ENCODE measurements at places on chromosomes 1 and 21. TPM values are rescaled to one million over a fixed set of nuclear protein-coding genes. Genes with fewer than 3 reads are reported as not detected.

GRCh38 chr21:31543191-31543590, 116.3 kb upstream of the SOD1 start:
- DNase-seq, result no peak

DNA sequence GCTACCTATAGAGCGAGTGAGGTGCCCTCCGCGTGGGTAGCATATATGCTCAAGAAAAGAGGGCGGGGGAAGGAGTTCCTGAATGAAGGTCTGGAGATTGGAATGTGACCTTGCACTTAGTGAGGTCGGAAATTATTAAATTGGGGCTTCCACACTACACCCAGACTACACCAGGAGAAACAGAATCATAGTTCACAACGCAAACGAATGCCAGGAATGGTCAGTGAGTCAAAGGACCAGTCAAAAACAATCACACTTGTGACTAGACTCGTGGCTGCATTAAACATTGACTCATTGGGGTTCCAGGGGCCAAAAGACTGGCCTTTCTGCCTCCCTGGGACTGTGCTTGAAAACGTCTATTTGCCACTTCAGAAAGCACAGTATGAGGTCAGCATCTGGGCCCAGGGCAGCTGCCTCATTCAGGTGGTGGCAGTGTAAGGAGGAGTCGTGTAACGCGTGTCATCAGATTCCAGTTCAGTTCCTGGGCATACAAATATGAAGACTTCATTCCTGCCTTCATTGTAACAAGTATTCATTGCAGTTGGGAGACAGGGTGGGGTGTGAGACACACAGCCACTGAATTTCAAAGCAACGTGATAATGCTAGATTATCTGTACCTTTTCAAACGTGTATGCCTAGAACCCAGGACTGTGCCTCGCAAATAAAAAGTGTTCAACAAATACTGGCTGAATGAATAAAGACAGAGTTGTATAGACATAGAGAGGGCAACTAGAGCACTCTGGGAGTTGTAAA, at the start of gene YOD1:
Gene YOD1 (minus strand): TSS at position 18 of the 753 bp plus-strand sequence. CDS start 178 bp downstream, outside the sequence.
- DNase-seq, result no peak

DNA sequence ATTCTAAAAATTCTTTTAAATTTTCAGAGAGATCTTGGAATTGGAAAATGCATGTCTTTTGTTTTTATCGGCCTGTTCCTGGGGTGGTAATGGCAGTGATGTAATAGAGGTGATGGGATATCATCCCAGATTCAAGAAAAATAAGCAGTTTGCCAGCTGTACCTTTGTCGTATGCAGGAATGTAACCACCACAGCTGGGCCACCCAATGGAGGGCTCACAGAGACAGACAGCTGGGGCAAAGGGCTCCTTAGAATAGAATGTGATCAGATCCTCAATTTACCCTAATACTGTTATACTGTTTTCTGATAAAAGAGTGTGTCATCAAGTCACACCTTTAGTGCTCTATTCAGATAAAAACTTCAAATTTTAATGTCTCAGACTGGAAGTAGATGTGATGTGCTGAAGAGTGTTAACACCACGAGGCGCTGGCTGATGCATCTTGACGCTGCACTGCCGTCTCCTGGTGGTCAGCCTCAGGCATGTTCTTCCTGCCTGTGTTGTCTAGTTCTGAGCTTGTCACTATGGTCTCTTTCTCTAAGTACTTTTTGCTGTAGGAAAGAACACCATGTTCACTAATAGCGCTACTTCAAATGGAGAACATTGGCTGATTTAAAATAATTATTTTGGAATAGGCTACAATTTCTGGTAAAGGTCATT, 78.8 kb downstream of the C1orf21 start:
- DNase-seq, result no peak

The VWA1 gene
- total RNA-seq, result 11.4 TPM

The TMEM52 gene
- total RNA-seq, result 1.7 TPM

The POGK gene
- total RNA-seq, result 39.9 TPM

The CLCA2 gene
- 0.06 TPM for total RNA-seq
